ENCODE measurements at places on chromosomes 4 and X.

DNA sequence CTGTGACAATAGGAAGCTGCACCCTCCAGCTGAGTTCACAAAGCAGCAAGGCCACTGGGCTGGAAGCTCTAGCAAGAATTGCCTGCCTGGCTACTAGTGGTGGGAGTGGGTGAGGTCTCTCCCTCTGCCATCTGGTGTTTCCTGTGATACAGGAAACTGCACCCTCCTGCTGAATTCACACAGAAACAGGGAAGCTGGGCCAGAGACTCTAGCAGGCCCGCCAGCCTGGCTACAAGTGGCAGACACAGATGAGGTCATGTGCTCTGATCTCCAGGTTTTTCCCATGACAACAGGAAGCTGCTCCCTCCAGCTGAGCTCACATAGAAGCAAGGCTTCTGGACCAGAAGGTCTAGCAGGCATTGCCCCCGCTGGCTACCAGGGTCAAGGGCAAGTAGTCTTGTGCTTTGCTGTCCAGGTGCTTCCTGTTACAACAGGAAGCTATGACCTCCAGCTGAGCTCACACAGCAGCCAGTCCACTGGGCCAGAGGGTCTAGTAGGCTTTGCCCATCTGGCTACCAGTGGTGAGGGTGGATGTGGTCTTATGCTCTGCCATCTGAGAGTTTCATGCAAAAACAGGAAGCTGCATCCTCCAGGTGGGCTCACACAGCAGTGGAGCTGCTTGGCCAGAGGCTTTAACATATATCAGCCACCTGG, 41.5 kb upstream of the ZXDA start:
- no peak for DNase-seq

- DNase-seq, result no peak
These were observed 44.3 kb downstream of the CASP6 start for GRCh38 chr4:109658871-109659410.

- DNase-seq, result no peak
These were observed 132.8 kb downstream of the MGST2 start for GRCh38 chr4:139798456-139798855.

DNA sequence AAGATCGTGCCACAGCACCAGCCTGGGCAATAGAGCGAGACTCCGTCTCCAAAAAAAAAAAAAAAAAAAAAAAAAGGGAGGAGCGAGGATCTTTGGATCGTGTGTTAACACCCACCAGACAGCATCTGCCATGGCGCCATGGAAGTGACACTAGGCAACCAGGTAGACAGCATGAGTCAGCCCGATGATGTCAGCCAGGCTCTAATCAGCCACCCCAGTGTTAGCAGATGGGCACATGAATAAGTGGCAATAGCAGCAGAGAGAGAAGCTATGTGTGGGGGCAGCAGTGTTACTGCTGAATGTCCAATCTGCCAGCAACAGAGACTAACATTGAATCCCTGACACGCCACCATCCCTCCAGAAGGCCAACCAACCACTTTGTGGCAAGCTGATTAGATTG, 6.6 kb downstream of the SYN1 start:
- no peak for DNase-seq

GRCh38 chr4:150305995-150306394, 227.8 kb downstream of the DCLK2 start:
- no peak for DNase-seq

DNA sequence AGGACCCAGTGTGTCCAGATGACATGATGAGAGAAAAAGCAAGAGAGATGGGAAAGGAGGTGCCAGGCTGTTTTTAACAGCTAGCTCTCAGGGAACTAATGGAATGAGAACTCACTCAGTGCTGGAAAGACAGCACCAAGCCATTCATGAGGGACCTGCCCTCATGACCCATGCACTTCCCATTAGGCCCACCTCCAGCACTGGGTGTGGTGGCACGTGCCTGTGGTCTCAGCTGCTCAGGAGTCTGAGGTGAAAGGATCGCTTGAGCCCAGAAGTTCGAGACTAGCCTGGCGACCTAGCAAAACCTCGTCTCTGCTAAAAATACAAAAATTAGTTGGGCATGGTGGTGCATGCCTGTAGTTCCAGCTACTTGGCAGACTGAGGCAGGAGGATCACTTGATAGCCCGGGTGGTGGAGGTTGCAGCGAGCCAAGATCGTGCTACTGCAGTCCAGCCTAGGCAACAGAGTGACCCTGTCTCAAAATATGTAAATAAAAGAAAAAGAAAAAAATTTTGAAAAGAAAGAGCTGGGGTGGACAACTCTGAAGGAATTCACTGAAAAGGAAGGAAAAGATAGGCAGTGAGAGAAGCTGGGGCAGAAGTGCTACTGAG, 50.9 kb downstream of the FAM193A start:
- DNase-seq, result no peak

DNA sequence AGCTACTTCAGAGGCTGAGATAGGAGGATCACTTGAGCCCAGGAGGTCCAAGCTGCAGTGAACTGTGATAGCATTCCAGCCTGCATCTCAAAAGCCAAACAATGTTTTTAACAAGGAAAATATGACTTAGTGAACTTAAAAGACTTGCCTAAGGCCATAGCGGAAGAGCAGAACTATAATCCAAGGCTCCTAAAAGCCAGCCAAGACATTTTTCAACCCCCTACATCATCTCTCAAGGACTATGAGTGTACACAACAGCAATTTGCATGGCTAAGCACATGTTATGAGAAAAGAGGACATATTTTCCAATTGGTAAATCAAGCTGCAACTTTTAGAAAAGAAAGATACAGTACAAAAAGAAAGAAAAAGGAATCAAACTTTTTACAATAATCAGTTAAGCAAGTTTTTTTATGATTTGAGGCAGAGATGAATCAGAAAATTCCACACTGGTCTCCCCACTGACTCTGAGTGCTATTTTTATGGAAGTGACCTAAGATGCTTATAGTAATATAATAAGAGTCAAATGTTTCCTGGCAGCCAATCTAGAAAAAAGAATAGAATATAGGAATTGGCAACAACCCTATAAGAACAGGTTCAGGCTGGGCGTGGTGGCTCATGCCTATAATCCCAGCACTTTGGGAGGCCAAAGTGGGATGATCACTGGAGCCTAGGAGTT, 9.8 kb upstream of the ACOT9 start:
- DNase-seq, result no peak

GRCh38 chr4:89434364-89434988, 126.9 kb upstream of the GPRIN3 start:
- no peak for DNase-seq

DNA sequence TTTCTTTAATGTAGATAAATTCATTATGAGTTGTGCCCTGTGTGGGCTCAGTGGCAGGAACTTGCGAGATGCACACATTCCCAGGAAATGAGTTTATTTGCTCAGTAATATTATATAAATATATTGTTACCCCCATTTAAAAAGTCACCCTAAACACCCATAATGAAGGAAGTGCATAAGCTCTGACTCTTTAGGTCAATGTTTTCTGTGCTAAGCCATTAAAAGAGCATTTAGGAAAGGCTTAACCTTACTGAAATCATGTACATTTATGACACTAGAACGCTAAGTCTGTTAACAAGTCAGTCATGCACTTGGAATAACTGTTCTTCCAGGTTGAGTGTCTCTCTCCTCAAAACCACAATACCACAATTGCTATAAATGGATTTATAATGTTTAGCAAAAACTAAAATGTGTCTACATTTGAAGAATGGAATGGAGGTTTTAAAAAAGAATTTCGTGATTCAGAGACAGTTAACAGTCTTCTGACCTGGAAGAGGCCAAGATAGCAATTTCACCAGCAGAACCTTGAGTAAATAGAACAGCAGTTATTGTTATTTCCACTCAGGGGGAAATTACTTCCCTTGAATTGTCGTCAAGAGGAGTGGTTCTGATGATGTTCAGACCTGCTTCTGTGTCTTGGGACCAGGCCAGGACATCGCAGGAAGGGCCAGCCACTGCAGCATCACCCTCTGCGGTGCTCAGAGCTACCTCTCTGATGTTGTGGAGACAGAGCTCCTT, 91.1 kb upstream of the VEGFC start:
- DNase-seq, result no peak

GRCh38 chrX:10903523-10903922, 207.6 kb upstream of the HCCS start:
- DNase-seq, result no peak

GRCh38 chrX:53122013-53122412, 28.1 kb downstream of the KANTR start:
- no peak for DNase-seq

- DNase-seq, result no peak
These were observed 78.9 kb downstream of the RRAGB start for GRCh38 chrX:55796496-55796895.

DNA sequence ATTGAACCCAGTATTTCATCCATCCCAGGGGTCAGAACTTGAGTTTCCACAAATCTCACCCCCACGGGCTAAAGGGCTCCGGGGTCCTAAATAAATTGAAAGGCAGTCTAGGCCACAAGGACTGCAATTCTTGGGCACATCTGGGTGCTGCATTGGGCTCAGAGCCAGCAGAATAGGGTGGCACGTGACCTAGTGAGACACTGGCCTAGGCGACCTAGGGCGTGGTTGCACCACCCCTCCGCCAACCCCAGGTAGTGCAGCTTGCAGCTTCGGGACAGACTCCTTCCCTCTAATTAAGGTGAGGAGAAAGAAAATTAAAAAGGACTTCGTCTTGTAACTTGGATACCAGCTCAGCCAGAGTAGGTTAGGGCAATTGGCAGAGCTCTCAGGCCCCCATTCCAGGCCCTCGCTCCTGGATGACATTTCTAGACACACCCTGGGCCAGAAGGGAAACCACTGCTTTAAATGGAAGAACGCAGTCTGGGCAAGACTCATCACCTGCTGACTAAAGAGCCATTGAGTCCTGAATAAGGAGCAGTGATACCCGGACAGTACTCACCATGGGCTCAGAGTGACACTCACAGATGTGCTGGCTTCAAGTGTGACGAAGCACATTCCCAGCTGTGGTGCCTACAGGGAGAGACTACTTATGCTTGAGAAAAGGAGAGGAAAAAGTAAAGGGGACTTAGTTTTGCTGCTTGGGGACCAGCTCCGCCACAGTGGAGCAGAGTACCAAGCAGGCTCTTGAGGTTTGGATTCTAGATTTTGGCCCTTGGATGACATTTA, 735.4 kb downstream of the FSTL5 start:
- no peak for DNase-seq

DNA sequence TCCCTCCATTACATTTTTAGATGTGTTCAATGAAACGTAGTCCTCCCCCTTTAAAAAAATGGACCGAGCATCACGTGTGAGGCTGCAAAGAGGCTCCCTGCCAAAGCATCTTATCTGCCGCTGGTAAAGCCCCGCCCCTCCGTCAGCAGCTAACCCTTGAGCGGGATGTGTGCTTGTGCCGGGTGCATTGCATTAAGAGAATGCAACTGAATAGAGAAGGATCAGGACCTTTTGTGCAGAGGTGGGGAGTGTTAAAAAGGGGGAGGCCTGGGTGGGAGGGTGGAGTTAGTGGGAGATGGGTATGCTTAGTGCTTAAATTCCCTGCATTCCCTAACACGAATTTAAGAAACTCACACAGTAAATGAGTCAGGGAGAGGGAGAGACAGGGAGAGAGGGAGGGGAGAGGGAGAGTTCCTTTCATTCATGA, 66.0 kb downstream of the TBL1X start:
- DNase-seq, result peak; percentile 53

- DNase-seq, result no peak
These were observed 130.0 kb downstream of the AWAT2 start for GRCh38 chrX:69919749-69920148.

GRCh38 chrX:110448459-110448858, 89.8 kb downstream of the RTL9 start:
- no peak for DNase-seq

DNA sequence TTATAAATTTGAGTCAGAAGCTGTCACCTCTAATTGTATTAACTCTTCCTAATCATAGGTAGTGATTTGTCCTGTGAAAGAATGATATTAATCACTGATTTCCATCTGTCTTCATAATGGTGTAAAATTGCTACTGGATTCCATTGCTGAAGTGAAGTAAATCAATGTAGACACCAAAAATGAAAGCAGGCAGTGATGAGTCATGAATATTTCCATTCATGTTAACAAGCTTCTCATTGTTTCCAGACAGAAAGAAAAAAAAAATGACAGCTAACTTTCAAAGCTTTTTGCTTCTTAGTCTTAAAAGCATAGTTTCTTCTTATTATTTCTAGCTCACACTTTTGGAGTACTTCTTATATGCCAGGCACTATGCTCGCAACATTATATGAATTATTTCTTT, 21.5 kb downstream of the FAM114A1 start:
- no peak for DNase-seq

GRCh38 chrX:101488796-101489195, 3.5 kb downstream of the ARMCX4 start:
- DNase-seq, result no peak

GRCh38 chr4:56739066-56739777, 58.1 kb upstream of the HOPX start:
- DNase-seq, result no peak

DNA sequence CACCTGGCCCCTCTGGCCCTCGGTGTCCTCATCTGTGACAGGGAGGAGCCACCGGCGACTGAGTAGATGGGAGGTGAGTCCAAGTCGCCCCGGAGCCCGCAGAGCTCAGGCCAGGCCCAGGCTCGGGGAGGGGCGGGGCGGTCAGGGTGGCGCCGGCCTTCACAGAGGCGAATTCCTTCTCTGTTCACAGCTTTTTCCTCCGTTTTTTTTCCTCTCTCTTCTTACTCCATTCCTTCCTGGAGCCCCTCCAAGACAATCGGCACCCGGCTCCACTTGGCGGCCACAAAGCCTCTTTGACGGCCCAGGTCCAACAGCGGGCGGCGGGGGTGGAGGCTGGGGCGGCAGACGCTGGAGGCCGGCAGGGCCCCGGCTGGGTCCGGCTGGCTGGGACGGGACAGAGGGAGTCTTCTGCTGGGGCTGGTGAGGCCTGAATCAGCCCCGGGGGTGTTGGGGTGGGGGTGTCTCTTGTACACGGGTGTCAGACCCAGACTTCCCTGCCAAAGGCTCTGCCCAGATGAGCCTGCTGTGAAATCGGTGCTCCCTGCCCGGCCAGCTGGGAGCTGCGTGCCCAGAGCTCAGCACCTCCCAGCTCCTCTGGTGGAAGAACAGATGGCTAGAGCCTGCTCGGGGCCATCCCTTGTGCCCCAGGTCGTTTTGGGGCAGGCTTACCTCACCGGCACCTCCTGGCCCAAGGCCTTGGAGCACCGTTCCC, 22.6 kb downstream of the FGFRL1 start:
- DNase-seq, result no peak

Measured in stimulated activated CD4-positive, alpha-beta T cell treated with anti-CD3 and anti-CD28 coated beads, Interleukin-1b, Interleukin-23, amount 100 ng/mL, for 48 hours (primary cell).